ENCODE measurements at places on chromosomes 16 and 17. TPM values are rescaled to one million over a fixed set of nuclear protein-coding genes. Genes with fewer than 3 reads are reported as not detected.

GRCh38 chr17:73463821-73464220 is 152.0 kb upstream of the CDC42EP4 start:
- no peak for DNase-seq

- DNase-seq, result no peak
Observed at GRCh38 chr17:60231691-60232090, 81.9 kb downstream of the CA4 start.

DNA sequence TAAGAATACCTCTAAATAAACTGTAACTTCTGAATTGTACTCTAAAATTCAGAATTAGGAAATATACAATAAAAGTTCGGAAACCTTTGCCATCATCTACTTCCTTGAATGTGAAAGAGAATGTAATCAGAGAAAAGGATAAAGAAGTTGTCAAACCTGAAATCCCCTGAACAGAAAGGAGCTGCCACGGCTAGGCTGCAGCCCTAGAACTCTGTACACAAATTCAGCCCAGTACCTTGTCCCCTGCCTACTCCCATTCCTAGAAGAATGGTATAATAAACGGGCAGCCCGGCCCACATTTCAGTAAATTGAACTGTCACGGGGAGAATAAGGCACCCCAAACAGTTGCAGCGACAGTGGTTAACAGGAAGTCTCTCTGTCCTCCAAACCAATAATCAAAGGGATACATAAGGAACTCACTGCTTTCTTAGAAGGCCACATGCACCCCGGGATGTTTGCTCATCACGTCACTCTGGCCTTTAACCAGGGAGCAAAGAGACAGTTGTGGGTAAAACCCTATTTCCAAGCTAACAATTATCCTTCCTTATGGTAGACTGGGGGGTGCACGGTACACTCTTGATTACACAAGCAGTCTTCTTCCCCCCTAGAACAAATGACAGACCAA is 24.3 kb upstream of the RFFL start:
- DNase-seq, result no peak

MPV17L gene
- polyA plus RNA-seq, result 0.11 TPM

DNA sequence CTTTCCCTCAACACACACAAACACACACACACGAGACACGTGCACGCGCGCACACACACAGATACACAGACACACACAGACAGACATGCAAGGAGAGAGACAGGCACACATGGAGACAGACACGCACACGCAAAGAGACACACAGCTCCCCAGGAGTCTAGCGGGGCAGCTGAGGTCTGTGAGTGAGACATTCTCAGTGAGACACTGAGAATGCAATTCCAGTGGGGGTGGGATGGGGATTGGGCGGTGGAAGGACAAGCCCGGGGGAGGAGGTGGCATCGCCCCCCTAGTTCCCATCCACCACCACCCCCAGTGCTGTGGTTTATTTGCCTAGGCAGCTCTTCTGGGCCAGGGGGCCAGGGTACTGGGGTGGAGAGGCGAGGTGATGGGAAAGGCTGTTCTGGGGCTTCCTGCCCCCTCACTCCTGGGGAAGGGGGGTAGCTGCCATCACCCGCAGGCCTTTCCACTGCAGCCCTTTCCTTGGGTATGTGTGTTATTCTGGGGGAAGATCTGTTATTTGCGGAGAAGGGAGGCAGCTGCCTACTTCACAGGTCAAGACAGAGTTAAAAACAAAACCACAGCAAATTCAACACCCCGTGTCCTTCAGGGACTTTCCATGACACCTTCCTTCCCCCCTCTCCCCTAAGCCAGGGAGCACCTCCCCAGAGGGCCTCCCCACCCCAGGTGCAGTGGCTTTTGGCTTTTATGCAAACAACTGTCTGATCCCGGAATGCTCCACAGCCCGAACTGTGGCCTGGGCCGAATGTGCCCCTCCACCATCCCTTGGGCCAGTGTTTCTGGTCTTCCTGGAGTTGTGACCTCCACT is 18.0 kb downstream of the GRB7 start:
- DNase-seq, result no peak

- no peak for DNase-seq
Observed at GRCh38 chr17:6596081-6596480, 39.7 kb upstream of the PITPNM3 start.

DNA sequence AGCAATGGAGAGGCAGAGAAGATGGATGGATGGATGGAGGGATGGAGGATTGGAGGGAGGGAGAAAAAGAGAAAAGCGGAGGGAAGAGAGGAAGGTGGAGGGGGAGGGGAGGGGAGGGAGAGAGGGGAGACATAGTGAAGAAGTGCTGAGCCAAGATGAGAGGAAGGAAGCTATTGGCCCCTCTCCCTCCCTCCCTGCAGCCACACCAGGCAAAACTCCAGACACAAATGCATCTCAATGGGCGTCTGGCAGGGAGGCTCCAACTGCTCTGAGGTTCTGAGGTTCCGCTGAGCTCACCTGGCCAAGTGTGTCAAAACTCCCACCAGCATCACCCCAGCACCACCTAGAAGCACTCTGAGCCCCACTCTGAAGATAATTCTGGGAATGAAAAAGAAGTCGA is 26.9 kb upstream of the PHB1 start:
- no peak for DNase-seq

DNA sequence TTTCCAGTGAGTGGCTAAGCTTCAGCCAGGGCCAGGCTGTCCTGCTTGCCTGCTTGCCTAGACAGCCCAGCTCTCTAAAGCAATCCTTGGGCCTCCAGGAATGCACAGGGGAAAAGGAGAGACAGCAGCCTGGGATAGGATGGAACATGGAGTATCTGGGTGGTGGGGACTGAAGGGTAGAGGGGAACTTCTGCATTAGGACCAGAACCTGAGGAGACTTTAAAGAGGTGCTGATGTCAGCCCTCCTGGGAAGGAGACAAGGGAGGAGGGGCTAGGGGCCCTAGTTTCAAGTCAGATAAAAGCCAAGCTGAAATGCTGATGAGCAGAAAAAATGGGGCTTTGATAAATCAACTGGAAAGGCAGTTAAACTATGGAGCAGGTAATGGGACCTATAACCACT is 1.8 kb downstream of the HOXB7 start:
- no peak for DNase-seq

DNA sequence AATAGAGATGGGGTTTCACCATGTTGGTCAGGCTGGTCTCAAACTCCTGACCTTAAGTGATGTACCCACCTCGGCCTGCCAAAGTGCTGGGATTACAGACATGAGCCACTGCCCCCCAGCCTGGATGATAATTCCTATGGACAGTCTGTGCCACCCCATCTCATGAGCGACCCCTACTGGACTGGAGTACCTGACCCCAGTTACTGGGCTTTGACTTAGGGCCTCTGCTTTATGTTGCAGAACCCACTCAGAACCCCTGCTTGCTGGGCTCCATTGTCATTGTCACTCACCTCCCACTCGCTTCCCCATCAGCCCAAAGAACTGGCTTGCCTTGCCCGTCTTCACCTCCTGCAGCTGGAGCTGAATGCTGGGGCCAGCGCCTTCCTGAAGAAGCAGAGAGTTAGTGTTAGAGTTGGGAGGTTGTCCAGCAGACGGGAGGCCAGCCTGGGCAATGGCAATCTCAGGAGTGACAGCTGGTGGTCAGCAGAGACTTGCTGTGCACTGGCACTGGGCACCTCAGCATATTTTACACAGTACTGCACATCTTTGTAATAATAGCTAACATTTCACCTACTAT is 4.0 kb downstream of the TAC4 start:
- DNase-seq, result no peak

MC1R gene
- 3.9 TPM for polyA plus RNA-seq

GRCh38 chr16:27929818-27930217 is 133.7 kb downstream of the GSG1L start:
- DNase-seq, result no peak

- DNase-seq, result no peak
Observed at GRCh38 chr17:62987136-62987535, 21.1 kb downstream of the TANC2 start.

GRCh38 chr17:43456661-43457361 is 27.0 kb upstream of the DHX8 start:
- no peak for DNase-seq

RRAD gene
- polyA plus RNA-seq, result 2.7 TPM

DNA sequence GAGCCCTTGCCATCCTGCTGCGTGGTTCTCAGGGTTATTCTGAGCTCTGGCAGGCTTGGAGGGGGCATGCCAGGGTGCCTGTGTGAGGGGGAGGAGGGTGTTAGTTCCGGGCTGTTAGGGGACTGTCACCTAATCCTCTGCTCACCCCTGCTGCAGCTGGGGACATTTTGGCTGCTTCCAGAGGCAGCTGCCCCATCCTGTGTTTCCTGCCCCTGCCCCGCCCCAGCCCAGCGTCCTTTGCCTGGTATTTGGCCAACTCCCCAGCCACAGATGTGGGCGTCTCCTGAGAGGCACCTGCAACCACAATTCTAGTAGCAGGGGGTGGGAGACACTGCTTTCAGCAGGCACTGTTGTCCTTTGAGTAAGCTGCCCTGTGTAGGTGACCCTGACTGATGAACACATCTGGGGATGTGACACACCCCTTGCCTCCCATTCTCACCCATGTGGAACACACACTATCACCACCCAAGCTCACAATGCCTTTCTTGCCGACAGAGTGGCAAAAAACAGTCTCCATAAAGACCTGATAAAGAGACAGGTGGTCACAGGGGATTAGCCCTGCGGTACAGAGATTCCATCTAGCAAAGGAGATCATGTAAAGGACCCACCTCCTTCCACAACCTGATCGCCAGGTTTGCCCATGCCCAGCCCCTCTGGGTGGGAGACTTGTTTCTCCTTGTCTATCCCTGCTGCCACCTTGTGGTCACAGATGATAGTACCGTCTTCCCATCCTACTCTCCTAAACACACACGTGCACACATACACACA is at the start of gene CHRNE:
TSS of gene CHRNE (minus strand) at position 48 of the 768 bp plus-strand sequence. CDS start at position 13, 35 bp downstream.
- peak; percentile 56 for DNase-seq

CDH1 gene
- 0.06 TPM for polyA plus RNA-seq

SPATA22 gene
- polyA plus RNA-seq, result not detected

DNA sequence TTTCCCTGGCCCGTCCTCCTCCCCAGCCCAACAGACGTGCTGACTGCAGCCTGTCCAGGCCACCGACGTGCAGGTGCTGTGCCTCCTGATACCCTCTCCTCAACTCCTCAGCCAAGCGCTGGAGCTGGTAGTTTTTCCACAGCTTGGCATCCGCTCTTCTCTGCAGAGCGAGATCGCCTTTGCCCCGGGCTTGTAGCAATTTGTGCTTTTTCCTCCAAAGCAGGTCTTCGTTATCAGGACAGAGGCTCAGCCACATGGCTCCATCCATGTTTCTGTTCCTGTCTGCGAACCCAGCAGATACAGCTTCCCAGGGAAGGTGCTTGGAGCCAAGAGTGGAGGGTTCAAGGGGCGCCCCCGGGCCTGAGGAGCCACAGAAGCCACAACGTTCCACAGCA is 10.9 kb downstream of the CEP295NL start:
- no peak for DNase-seq

ZNF750 gene
- polyA plus RNA-seq, result not detected

- no peak for DNase-seq
Observed at GRCh38 chr16:30532285-30533145, 2.1 kb downstream of the ZNF747 start.

DNA sequence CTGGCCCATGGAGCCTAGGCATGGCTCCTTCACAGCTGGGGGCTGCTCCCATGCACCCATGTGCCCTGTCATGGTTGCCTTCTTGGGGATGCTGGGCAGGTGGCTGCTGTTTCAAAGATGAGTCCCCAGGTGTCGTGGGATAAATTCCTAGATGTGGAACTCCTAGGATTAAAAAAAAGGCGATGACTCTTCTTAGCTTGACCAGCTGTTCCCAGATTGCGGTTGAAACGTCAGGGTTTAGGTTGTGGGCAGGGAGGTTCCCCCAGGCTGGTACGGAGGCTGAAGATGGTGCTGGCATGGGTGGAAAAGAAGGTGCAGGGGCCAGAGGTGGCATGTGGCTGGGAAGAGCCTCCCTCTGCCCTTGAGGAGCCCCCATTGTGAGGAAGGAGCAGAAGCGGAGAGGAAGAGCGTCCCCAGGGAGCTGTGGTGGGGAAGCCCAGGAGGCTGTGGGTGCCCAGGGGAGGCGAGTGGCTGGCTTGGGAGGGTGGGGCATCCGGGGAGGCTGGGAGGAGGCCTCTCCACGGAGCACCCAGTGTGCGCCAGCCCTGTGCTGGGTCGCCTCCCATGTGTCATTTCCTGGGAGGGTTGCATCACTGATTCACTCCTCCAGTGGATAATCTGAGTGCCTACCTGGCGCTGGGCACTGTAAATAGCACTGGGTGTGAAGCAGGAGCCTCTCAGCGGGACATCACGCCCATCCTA is 7.5 kb upstream of the KCNJ12 start:
- no peak for DNase-seq

DNA sequence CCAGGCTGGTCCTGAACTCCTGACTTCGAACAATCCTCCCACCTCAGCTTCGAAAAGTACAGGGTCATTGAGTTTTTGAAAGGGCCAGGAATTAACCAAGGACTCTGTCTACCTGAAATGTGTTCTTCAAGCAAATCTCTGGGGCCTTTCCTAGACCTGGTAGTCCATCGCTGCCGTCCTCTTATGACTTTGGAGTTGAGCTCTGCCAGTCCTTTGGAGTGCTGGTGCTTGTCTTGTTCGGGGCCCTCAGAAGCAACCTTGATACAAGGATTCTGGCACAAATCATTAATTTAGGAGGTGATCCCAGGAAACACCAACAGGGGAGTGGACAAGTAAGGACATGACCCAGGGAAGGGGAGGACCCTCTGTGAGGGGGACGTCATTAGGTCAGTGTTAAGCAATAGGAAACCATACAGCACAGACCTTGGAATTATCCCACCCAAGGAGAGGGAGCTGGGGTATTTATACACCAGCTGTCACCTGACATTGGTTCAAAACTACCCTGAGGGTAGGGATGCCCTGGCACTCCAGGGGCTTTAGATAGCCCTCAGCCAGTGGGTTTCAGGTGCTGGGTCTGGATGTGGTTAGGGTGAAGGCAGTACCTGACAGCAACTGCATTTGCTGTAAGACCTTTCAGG is 187.2 kb downstream of the FOXL1 start:
- DNase-seq, result no peak

- no peak for DNase-seq
Observed at GRCh38 chr17:48413613-48414405, 16.2 kb downstream of the SKAP1 start.

KRT33A gene
- not detected for polyA plus RNA-seq

HEATR9 gene
- polyA plus RNA-seq, result not detected

GRCh38 chr17:42562388-42563142 is 617 bp downstream of the COASY start:
- DNase-seq, result no peak

Measured in AG04450 (cell line).